ENCODE measurements at places on chromosomes 7 and 10.

DNA sequence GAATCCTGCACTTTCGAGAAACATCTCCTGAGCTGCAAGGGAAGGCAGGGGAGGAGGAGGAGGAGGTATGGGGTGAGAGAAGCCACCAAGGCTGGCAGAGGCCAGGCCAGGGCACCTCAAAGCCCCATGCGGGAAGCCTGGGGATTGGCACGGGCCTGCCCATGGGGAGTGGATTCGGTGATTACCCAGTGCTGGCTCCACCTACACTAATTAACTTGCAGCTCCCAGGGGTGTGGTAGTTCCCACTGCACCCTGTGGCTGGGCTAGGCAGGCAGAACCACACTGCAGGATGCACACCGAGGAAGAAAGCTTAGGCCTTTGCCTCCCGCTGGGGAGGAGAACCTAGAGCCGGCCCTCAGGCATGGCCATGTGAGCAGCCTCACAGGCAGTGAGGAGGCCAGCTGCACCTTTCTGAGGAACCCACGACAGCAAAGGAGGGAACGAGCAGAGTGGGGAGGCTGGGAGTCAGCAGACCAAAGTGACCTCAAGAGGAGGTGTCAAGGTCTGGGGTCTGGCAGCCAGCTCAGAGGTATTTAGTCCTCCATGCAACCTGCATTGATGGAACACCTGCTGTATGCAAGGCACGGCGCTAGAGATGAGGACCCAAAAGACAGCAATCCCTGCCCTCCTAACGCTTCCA lies 27.2 kb downstream of the GRID1 start:
- DNase-seq, result no peak

- DNase-seq, result no peak
These were observed 63.1 kb downstream of the ZNF37A start for GRCh38 chr10:38157270-38157685.

DNA sequence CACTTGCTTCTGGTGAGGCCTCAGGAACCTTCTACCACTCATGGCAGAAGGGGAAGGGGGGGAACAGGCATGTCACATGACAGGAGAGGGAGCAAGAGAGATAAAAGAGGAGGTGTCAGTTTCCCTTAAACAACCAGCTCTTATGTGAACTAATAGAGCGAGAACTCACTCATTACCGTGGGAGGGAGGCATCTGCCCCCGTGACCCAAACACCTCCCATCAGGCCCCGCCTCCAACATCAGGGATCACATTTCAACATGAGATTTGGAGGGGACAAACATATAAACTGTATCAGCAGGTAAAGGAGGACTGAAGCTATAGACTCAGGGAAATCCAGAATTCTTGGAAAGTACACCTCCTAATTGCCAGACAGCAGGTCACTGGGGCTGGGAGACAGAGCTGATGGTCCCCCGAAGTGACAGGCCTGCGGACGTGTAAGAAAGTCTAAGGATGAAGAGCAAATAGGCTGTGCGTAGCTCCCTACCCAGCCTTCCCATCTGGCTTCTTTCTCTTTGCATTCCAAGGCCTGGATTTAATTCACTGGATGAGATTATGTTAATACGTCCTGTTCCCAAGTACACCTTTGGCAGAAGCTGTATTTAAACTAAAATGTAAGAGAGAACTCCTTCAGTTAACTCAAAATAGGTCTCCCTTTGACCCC lies 186.7 kb upstream of the LYZL2 start:
- no peak for DNase-seq

DNA sequence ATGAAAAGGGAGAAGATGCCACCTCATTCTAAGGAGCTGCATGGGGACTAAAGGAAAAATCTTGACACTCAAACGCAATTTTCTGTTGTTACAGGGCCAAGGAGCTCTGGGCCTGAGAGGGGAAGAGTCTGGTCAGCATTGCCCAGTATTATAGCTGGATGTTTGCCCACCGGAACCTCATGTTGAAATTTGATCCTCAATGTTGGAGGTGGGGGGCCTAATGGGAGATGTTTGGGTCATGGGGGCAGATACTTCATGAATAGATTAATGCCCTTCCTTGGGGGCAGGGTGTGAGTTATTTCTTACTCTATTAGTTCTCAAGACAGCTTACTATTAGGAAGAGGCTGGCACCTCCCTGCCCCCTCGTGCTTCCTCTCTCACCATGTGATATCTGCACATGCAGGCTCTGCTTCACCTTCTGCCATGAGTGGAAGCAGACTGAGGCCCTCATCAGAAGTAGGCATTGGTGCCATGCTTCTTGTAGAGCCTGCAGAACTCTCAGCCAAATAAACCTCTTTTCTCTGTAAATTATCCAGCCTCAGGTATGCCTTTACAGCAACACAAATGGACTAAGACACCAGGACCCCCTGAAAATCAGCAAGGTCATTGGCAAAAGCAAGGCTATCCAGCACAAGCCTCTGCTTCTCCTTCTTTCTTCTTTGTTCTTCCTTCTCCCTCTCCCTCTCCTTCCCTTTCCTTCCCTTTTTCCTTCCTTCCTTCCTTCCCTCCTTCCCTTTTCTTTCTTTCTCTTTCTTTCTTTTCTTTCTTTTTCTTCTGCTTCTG lies 15.1 kb downstream of the GCK start:
- no peak for DNase-seq

DNA sequence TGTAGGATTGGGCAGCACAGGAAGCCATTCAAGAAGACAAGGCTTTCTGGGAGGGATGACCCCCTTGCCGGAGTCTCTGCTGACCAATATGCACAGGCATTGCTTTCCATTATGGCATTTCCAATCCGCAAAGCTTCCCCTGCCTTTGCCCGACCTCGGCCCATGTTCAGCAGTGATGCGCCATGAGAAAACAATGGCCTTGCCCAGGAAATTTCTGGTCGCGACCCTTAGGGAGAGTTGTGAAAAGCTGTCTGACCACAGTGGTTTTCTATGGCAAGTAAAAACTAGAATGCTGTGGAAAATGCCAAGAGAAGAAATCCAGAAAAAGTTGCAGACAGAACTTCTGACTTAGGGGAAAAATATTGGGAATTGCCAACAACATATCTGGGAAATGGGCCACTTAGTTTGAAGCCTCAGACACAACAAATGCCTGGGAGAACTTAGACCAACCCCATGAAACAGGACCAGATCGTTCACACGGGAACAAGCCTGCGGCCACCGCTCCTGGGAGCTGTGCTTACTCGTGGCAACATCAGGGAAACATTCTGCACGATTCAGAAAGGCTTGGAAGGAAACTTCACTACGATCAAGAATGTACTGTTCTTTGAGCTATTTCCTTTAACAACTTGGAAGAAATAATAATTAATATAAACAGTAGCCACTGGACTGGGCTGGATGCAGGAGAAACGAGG lies 512.4 kb downstream of the TNS3 start:
- DNase-seq, result no peak

DNA sequence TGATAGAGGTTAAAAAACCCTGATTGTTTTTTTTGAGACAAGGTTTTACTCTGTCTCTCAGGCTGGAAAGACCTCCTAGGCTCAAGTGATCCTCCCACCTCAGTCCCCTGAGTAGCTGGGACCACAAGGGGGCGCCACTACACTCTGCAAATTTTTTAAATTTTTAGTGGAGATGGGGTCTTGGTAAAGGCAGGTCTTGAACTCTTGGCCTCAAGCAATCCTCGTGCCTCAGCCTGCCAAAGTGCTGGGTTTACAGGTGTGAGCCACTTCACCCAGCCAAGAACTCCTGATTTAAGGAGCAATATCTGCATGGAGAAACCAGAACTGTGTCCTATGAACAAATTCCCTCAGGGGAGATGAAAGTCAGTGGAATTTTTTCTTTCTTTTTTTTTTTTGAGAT lies 7.3 kb upstream of the KLHDC10 start:
- peak; percentile 1 for DNase-seq

GRCh38 chr7:69445541-69445940 lies 152.7 kb upstream of the AUTS2 start:
- DNase-seq, result no peak

- DNase-seq, result peak; percentile 16
These were observed 30.0 kb upstream of the TES start for GRCh38 chr7:116180302-116180701.

DNA sequence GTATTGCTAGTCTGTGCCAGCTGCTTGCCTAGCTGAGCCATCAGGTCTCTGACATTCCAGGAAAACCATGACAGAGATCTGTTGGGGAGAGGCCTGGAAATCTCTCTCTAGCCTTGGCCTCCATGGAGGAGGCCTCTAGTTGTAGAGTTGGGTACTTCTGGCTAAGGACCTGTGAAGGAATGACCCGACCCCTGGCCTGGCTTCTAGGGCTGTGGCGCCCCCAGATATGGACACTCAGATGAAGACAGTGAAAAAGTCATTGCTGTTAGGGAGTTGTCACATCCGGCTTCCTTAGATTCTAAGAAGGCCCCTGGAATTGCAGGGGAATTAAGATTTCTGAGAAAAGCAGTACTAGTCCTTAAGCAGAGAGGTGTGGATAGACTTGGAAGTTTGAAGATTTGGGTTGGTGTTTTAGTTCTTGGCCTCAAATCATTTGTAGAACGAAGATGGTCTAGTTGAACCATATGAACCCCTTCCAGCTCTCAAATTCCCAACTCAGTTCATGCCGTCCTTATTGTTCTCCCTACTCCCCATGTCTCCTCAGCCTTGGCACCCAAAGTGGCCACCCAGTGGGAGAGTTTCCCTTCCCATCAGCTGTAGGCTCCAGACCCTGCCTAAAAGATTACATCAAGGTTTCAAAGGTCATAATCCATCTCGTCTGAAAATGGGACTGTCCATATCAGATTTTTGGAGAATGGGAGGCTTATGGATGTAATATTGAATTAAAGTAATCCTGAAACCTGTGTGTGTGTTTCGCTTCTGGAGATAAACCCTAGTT lies 7.0 kb downstream of the HHEX start:
- DNase-seq, result no peak

GRCh38 chr7:14228341-14228740 lies 238.9 kb upstream of the ETV1 start:
- DNase-seq, result no peak

GRCh38 chr10:61635471-61635870 lies 27.3 kb upstream of the CABCOCO1 start:
- DNase-seq, result no peak

DNA sequence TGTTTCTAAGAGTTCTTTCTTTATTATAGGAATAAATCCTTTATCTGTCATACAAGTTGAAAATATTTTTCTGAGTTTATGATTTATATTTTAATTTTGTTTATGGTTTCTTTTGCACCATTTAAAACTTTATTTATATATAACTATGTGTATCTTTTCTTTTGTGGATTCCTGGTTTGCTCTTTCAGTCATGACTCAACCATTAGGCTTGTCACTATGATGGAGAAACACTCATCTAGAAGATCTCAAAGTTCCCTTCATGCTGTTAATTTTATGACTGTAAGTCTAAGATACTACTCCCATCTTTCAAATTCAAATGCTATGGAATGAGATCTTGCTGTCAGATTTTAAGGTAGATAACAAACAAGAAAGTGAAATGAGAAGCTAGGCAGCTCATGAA lies 199.5 kb downstream of the INHBA start:
- no peak for DNase-seq

GRCh38 chr10:124916585-124917427 lies 25.1 kb upstream of the ZRANB1 start:
- peak; percentile 41 for DNase-seq

DNA sequence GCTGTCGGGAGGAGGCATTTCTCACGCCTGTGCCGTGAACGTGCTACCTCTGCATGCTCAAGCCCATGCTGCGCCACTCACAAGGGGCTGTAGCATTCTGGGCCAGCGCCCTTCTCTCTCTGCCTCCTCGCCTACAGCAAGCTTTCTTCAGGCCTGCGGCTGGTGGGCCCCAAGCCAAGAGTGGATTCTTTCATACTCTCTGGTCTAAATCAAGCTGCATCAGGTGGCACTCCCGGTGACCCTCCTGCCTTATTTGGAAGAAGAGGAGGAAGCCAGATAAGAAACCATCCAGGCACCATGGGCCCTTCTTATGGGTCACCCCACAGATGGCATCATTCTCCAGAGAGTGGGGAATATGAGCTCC lies 86.7 kb upstream of the DUSP5 start:
- no peak for DNase-seq

- DNase-seq, result peak; percentile 64
These were observed 316.0 kb upstream of the AOAH start for GRCh38 chr7:37040330-37040729.

- DNase-seq, result no peak
These were observed 1.9 kb upstream of the CYP26A1 start for GRCh38 chr10:93071674-93072224.

GRCh38 chr7:21953781-21954180 lies 8.1 kb upstream of the CDCA7L start:
- no peak for DNase-seq

DNA sequence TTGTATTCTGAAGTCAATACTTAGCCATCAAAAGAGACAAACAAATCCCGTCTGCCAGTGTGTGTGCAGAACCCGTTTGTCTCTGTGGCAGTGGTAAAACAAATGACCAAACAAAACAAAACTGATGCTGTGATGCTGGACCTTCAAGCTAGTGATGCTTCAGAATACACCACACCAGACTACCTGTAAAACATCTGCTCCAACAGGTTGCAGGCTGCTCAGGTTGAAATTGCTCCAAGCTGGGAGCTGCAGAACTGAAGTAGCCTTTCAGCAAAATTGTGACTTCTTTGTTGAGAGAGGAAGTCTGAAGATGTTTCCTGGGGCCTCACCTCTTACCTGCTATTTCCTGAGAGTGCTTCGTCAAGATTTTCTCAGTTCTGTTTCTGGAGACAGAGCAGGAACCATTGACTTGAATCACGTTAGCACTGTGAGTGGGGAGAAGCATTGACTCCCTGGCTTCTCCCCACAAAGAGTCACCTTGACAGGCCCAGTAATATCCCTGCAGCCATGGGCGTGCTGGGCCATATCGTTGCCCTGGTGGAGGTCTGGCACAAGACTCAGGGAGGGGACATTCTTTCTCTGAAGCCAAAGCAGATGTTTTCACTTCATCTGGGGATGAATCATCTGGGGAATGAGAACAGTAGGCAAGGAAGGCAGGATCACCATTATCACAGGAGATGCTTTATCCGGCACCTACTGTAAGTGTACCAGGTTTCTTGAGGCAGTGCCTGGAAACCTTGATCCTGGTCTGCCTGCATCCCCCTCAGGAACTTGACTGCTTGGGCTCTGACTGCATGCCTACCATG lies 80.2 kb downstream of the RBM20 start:
- no peak for DNase-seq

GRCh38 chr10:110514848-110515247 lies 17.1 kb downstream of the DUSP5 start:
- DNase-seq, result no peak

- DNase-seq, result no peak
These were observed 47.2 kb upstream of the MKI67 start for GRCh38 chr10:128173386-128173785.

- no peak for DNase-seq
These were observed 193.5 kb downstream of the MGMT start for GRCh38 chr10:129660569-129660968.
